ENCODE measurements at places on chromosomes 12 and 14. TPM values are rescaled to one million over a fixed set of nuclear protein-coding genes. Genes with fewer than 3 reads are reported as not detected.
A peak's percentile ranks its signal among the peaks of the same experiment; 100 is the strongest.

DNA sequence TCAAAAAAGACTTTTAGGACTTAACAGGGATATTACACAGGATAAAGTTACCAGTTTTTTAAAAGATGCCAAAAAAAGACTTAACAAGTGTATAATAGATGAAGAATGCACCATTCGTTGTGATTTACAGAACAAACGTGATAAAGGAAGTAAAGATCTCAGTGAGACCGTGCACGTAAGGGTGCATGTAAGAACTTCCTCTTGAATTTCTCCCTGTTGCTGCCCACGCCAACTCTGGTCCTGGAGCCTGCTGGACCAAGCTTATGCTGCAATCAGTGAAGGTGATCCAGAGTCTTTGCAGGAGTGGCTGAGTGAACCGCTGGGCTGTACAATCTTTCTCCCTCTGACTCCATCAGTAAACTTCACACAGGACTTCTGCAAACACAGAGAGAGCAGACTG is 593.7 kb downstream of the TMEM121 start:
- no peak for DNase-seq

GRCh38 chr14:91367173-91368171 is 50.1 kb downstream of the CCDC88C start:
- DNase-seq: peak; percentile 73

GRCh38 chr12:16454481-16454880 is 107.0 kb downstream of the MGST1 start:
- DNase-seq: no peak

DNA sequence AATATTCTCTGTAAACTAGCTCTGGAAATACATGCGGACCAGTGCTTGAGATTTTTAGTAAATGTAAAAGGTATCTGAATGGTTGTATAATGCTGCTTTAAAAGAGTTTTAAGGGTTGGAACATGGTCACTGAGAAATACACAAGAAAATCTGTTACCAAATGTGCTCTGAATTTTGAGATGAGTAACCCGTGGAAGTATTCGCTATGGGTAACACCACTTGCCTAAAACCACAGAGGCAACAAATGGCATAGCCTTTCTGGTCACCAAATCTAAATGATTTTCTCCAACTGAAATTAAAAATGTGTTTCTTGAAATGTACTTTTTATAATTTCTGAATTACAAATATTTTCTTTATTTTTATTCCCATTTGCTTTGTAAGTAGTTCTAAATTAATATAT is 745.7 kb downstream of the DIO2 start:
- DNase-seq: no peak

GRCh38 chr12:113961921-113962710 is 4.0 kb downstream of the RBM19 start:
- DNase-seq: peak; percentile 52

- no peak for DNase-seq
These were observed 1.2 kb downstream of the PIANP start for GRCh38 chr12:6699259-6699988.

DNA sequence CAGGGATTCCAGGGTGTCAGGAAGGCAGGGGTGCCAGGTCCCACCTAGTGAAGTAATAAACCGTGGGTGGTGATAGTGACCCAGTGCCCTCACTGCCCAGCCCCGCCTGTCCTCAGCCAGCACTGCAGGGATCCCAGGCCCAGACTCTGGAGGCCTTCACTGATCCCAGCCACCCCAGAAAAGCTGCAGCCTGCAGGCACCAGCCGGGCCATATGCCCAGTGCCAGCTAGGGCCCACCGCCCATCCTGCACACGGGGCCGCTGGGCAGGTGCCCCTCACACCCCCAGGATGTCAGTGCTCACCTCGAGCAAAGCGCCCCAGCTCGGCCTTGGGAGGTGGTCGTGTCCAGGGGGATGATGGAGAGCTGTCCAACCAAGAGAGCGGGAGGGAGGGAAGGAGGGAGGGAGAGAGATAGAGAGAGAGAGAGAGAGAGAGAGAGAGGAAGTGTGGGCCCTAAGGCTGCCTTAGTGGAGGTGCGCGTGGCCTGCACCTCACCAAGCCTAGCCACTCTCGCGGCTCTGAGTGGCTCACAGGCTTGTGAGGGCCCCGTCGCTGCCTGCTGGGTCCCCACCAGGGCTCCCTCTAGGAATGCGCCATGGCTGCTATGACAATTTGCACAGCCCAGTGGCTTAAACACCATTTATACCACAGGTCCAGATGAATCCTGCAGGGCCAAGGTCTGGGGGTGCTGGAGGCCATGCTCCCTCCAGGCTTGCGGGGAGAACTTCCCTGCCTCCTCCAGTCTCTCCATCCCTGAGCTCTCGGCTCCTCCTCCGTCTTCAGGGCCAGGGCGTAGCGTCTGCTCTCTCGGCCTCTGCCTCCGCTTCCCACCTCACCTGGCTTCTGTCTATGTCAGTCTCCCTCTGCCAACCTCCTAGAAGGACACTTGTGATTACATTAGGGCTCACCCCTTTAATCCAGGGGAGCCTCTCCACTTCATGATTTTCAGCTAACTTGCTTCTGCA is 401.0 kb downstream of the TMEM121 start:
- DNase-seq: no peak

DNA sequence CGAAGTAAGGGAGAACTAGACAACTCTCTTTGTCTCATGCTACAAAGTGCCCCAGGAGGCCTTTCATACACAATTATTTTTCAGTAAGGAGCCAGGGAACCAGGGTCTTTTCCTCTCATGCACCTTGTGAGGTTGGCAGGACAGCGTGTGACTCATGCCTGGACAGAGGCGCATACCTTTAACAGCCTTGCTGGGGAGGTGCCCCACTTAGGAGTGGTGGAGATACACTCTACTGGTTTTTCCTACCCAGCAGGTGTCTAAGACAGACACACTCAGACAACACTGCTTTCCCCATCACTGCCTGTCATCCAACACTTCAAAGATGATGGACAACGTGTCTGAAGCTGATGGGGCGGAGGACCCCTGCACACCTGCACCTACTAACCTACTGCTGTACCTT is 49.1 kb downstream of the B4GALNT3 start:
- DNase-seq: no peak

GRCh38 chr12:121278169-121279070 is 18.1 kb downstream of the CAMKK2 start:
- no peak for DNase-seq

- no peak for DNase-seq
These were observed 1636.5 kb upstream of the SEL1L start for GRCh38 chr14:83170165-83170564.

GRCh38 chr14:59161561-59162175 is 26.8 kb upstream of the DAAM1 start:
- DNase-seq: peak; percentile 21

- no peak for DNase-seq
These were observed 15.4 kb downstream of the SLC6A13 start for GRCh38 chr12:247271-247670.

DNA sequence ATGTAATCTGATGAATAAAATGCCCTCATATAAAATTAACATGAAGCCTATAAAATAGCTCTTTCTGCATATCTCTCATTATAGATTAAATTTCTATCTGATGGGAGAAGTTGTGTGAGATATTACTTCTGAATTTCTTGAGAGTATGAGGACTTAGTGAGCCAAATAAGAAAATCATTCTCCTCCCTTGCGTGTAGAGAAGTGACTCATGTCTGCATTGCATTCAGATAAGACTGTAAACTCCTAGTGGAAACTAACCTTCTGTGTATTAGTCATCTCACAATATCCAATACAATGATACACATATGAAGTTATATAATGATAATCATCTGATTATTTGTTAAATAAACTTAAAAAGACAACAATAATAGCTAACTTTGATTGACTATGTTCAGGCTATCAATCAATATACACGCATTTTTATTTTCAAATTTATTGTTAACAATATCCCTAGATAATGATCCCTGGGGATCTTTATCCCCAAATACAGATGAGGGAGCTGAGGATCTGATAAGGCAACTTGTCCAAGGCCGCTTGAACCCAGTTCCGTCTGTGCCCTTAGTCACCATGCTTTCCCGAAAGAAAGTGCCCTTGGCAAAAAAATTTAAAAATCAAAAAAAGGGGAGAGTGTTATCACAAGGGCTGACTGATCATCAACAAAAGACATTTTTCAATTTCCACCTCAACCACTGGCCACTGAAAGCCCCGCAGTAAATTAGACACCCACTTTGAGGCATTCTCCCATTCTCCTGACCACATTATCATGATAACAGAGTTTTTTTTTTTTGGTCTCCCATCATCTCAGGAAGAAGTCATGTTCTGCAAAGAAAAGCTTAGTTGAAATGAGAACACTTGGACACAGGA is 189.2 kb upstream of the RASSF8 start:
- no peak for DNase-seq

- DNase-seq: no peak
These were observed 81.9 kb downstream of the PELI2 start for GRCh38 chr14:56199982-56200577.

GRCh38 chr14:93855737-93856136 is 67.5 kb upstream of the PRIMA1 start:
- no peak for DNase-seq

DNA sequence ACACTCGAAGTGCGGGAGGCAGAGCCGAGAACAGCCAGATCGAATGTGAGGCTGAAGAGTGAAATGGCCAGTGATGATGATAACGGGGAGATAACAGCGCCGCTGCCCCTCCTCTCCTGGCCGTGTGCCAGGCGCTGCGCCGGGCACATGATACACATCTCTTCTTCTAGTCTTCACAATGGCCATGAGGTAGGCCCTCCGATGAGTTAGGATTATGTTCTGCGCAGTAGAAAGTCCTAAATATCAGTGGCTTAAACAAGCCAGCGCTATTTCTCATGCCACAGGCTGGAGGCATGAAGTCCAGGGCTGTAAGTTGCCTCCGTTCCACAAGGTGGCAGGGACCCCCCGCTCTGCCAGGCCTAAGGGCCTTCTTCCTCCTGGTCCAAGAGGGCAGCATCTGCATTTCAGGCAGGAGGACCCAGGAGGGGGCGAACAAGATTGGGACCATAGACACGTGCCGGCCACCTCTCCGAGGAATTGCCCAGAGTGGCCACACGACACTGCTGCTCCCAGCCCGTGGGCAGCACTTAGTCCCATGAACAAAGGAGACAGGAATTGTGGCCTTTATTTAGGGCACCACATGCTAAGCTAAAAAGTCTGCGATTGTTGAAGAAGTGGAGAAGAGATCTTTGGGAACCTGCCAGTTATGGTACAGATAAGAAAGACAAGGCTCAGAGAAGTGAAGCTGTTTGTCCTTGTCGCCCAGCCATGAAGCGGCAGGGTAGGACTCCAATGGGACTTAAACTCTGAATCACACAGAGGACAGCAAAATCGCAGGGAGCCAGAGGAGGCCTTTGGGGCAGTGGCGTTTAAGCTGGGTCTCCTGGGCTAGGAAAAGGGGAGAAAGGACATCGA is 10.9 kb upstream of the HVCN1 start:
- no peak for DNase-seq

DNA sequence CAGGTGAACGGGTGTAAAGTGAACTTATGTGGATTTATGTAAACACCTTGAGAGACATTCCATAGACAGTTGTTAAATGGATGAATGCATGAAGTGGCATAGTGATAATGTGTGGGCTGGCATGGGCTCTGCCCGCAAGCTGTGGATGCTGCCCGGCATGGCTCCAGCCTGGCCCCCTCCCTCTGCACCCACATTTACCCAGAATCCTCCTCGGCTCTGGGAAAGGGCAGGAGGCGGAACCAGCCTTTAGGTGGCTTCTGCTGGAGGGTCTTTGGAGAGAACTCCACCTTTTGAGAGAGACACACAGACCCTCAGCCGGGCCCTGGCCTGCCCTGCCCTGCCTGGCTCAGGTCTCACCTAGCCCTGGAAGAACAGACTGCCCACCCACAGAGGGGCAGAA is 18.7 kb downstream of the RASAL1 start:
- no peak for DNase-seq

DNA sequence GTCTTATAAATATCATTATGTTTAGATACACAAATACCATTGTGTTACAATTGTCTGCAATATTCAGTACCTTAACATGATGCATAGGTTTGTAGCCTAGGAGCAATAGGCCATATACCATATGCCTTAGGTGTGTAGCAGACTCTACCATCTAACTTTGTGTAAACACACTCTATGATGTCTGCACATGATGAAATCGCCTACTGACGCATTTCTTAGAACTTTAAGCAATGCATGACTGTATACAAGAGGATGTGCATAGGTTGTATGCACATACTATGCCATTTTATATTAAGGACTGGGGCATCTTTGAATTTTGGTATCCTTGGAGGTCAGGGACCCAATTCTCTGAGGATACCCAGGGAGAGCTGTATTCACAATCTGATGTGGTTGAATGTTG is 10.1 kb upstream of the BTG1 start:
- DNase-seq: no peak

GRCh38 chr14:65892315-65892714 is 479.8 kb downstream of the FUT8 start:
- no peak for DNase-seq

DNA sequence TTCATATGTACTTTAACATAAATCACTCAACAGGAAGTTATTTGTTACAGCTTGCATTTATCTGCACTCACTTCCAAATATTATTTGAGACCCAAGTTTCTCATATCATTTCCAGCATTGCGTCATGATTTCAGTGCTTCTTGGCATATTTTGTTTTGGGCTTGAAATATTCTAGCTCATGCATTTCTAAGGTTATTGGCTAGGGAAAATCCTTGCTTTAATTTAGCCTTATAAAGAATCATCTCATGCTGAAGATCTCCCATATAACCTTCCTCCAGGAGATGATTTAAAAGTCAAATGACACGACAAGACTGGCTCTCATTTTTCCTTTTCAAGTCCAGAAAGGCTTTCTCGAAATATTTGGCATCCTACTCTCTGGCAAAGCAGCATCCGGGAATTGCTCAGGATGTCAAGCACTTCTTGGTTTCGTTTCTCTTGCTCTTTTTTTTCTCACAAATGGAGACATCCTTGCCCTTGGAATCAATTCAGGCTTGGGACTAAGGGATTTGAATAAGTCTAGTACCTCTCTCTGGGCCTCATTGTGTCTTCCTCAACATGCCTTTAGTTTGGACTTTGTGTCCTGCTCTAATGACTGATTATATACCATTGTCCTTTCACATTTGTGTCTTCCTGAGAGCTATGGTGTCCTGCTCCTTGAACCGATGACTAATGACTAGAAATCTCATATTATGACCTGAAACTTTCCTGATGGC is 295.0 kb downstream of the RMST start:
- DNase-seq: no peak

DNA sequence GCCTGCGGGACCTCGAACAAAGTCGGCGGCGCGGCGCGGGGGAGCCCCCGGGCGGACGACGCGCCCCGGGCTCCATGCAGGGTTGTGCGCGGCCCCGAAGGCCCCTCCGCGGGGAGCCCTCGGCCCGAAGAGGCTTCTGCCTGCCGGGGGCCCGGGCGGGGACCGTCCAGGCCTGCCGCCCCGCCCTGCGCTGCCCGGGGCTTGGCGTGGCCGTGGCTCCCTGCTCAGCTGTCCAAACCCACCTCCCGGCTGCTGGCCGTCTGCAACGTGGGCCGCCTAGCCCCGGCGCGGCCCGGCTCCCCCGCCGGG is 670 bp downstream of the DYRK2 start:
- DNase-seq: no peak

Gene TDRD9
- total RNA-seq: 0.16 TPM

Gene SSPN
- total RNA-seq: not detected

Gene AP5M1
- total RNA-seq: 36.9 TPM

Gene TEDC1
- total RNA-seq: 34.9 TPM

Gene METTL25
- 4.6 TPM for total RNA-seq
